ENCODE measurements at places on chromosomes 7 and 10. TPM values are rescaled to one million over a fixed set of nuclear protein-coding genes. Genes with fewer than 3 reads are reported as not detected.

Gene DHX32
- total RNA-seq = 25.7 TPM

Gene GCK
- total RNA-seq = 1.6 TPM

Gene TMEM236
- total RNA-seq = under 0.01 TPM

Gene CHRM2
- total RNA-seq = not detected

Gene GHRHR
- total RNA-seq = not detected

Gene ACTL6B
- not detected for total RNA-seq

Gene KCTD7
- 6.3 TPM for total RNA-seq

Gene CYP26C1
- under 0.01 TPM for total RNA-seq

Gene FAM241B
- total RNA-seq = not detected

Gene TAF3
- 2.9 TPM for total RNA-seq

Gene MACC1
- 0.37 TPM for total RNA-seq

Gene CUZD1
- 0.59 TPM for total RNA-seq

Data from subcutaneous preadipocyte (primary cell).